CD4-positive, CD25-positive, alpha-beta regulatory T cell (primary cell): ENCODE measurements at places on chromosomes 5 and 9. TPM values are rescaled to one million over a fixed set of nuclear protein-coding genes. Genes with fewer than 3 reads are reported as not detected.

Gene NIPAL4
- 1.1 TPM for total RNA-seq

Gene SLC28A3
- total RNA-seq, result not detected

- no peak overlapping the region for H3K27ac ChIP-seq
- no peak overlapping the region for H3K4me3 ChIP-seq
- H3K27me3 ChIP-seq, result no peaks in the 10 kb centered on the region
- no peaks in the 10 kb centered on the region for H3K36me3 ChIP-seq
- DNase-seq, result no peak
- H3K4me1 ChIP-seq, result no peaks in the 10 kb centered on the region
These were observed 979.0 kb downstream of the EFNA5 start for GRCh38 chr5:106691701-106692100.

DNA sequence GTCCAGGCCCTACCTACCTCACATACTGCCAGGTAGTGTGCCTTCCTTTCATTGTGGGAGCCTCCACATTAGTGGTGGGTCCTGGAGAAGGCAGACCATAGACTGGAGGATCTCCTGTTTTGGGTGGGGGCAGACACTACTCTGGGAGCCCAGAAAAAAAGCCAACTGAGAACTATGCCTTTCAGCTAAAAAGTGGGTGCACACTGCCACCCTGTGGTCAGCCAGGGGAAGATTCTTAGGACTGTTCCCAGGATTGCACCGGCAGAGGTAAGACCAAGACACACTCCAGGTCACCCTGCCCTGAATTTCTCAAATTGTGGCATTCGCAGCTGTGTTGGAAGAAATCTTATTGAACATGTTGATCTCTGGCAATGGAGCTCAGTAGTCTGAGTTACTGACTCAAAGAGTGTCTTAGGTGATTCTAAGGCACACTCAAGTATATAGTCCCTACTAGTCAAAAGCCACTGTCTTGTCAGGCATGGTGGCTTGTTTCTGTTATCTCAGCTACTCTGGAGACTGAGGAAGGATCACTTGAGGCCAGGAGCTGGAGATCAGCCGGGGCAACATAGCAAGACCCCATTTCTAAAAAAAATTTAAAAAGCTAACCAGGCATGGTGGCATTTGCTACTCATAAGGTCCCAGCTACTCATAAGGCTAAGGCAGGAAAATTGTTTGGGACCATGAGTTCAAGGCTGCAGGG is 3.6 kb downstream of the SIGMAR1 start:
- H3K27ac ChIP-seq, result no peak overlapping the region
- no peak overlapping the region for H3K4me3 ChIP-seq
- H3K4me1 ChIP-seq, result peaks cover 35% of the 10 kb centered on the region
- DNase-seq, result peak; percentile 71

DNA sequence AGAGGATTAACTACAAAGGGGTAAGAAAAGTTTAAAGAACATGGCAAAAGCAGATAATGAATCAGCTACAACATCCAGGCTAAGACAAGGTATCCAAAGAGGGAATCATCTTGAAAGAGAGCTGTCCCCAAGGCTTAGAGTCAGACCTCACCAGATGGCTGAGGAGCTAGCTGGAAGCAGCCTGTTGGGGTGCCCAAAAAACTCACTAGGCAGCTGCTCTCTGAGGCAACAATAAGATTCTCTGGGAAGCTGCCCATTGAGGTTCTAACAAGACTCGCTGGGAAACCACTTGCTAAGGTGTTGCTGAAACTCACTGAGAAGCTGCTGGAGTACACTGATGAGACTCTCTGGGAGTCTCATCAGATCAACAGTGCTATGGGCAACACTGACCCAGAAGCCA is 185.2 kb downstream of the CETN3 start:
- H3K4me1 ChIP-seq, result no peaks in the 10 kb centered on the region
- H3K27ac ChIP-seq, result no peak overlapping the region
- H3K4me3 ChIP-seq, result no peak overlapping the region

DNA sequence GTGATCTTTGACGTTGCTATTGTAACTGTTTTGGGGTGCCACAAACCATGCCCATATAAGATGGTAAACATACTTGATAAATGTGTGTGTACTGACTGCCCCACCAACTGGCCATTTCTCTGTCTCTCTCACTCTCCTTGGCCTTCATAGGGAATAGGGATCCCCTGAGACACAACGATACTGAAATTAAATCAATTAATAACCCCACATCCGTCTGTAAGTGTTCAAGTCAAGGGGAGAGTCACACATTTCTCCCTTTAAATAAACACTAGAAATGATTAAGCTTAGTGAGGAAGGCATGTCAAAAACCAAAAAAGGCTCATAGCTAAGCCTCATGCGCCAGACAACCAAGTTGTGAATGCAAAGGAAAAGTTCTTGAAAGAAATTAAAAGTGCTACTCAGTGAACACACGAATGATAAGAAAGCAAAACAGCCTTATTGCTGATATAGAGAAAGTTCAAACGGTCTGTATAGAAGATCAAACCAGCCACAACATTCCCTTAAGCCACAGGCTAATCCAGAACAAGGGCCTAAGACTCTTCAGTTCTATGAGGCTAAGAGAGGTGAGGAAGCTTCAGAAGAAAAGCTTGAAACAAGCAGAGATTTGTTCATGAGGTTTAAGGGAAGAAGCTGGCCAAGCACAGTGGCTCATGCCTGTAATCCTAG is 111.1 kb downstream of the UGCG start:
- H3K27me3 ChIP-seq, result no peaks in the 10 kb centered on the region
- H3K36me3 ChIP-seq, result no peaks in the 10 kb centered on the region
- no peak overlapping the region for H3K27ac ChIP-seq
- no peak for DNase-seq
